ENCODE measurements at places on chromosomes 2 and 18. TPM values are rescaled to one million over a fixed set of nuclear protein-coding genes. Genes with fewer than 3 reads are reported as not detected.

The CLK1 gene
- total RNA-seq: 91.7 TPM

GRCh38 chr2:46334389-46335271 is 37.4 kb downstream of the EPAS1 start:
- H3K27ac ChIP-seq: peak overlapping the region; percentile 5
- H3K36me3 ChIP-seq: no peaks in the 10 kb centered on the region
- no peak for DNase-seq
- no peak overlapping the region for H3K4me3 ChIP-seq

- H3K4me3 ChIP-seq: no peak overlapping the region
- peaks cover 1% of the 10 kb centered on the region for H3K4me1 ChIP-seq
- DNase-seq: no peak
- H3K36me3 ChIP-seq: no peaks in the 10 kb centered on the region
- peaks cover 2% of the 10 kb centered on the region for H3K27me3 ChIP-seq
Observed at GRCh38 chr2:168796583-168797285, 5.7 kb upstream of the NOSTRIN start.

DNA sequence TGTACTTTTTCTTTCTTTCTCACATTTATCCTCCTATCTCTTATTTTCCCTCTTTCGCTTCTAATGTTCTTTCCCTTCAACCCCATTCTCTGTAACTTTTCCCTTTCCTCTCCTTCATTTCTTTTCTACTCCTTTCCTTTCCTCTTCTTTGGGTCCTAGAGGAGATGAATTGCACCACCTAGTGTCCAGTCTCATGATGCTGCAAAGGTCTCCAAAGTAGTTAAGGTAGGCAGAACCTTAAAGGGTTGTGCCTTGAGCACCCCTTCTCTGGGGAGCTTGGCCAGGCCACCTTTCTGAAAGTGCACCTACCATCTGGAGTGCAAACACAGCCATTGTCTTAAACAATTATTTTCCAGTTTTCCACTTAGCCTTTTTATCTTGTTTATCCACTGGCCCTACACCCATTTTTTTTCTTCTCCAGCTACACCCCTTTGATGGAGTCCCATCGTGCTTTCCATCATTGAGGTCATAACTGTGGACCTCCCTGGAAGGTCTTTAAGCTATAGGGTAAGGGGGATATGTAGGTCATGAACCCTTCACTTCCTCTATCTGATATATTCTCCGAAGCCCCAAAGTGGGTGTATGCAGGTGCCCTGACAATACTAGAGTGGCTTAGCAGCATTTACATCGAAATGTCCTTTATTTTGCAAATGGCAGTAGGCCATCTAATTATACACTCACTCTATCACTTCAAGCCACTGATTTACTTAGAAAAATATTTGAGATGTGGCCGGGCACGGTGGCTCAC is 155.9 kb downstream of the ESCO1 start:
- H3K36me3 ChIP-seq: no peaks in the 10 kb centered on the region
- H3K4me3 ChIP-seq: no peak overlapping the region
- H3K4me1 ChIP-seq: no peaks in the 10 kb centered on the region
- no peak overlapping the region for H3K27ac ChIP-seq

DNA sequence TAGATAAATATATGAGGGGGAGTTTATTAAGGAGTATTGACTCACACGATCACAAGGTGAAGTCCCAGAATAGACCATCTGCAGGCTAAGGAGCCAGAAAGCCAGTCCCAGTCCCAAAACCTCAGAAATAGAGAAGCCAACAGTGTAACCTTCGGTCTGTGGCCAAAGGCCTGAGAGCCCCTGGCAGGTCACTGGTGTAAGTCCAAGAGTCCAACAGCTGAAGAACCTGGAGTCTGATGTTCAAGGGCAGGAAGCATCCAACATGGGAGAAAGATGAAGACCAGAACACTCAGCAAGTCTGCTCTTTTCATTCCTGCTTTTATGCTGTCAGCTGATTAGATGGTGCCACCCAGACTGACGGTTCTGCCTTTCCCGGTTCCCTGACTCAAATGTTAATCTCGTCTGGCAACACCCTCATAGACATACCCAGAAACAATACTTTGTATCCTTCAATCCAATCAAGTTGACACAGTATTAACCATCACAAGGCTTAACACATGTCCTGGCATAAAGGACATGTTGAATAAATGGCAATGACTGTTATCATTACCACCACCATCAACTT is 56.7 kb downstream of the MAPK4 start:
- no peaks in the 10 kb centered on the region for H3K27me3 ChIP-seq
- no peaks in the 10 kb centered on the region for H3K36me3 ChIP-seq
- no peak overlapping the region for H3K4me3 ChIP-seq
- H3K27ac ChIP-seq: no peak overlapping the region
- DNase-seq: no peak

- peaks cover 17% of the 10 kb centered on the region for H3K36me3 ChIP-seq
- peaks cover 34% of the 10 kb centered on the region for H3K4me1 ChIP-seq
- H3K4me3 ChIP-seq: no peak overlapping the region
- no peak overlapping the region for H3K27ac ChIP-seq
Observed at GRCh38 chr2:121489284-121489683, 41.4 kb upstream of the RNU4ATAC start.

DNA sequence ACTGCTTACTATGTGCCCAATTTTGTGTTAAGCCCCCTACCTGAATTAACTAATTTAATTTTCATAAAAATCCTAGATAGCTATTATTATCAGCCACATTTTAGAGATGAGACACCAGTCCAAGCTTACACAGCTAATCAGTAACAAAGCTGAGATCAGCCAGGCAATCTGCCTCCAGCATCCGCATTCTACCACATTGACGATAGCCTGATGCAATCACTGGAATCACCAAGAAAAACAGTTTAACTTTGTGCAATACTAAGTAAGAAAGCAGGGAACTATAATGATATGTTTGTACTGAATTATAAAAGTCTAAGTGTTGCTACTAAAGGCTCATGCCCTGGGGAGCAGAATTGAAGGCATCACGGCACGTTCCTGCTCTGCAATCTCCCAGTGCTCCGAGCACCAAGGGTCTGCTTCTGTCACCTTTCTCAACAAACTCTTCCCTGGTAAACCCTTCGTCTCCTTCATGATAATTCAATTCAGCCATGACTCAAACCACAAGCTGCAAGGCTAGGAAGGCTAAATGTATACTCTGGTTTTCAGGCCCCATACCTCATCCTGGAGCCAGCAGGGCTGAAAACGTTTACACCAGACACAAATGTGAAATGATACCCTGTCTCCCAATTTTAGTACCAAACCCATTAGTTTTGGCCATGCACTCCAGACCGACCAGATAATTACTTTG is 19.4 kb downstream of the KANSL3 start:
- H3K4me3 ChIP-seq: no peak overlapping the region
- peaks cover 42% of the 10 kb centered on the region for H3K4me1 ChIP-seq
- no peaks in the 10 kb centered on the region for H3K27me3 ChIP-seq
- DNase-seq: no peak
- H3K27ac ChIP-seq: peak overlapping the region; percentile 2

GRCh38 chr2:54029721-54030395 is 59.1 kb upstream of the PSME4 start:
- no peak overlapping the region for H3K4me3 ChIP-seq
- no peak overlapping the region for H3K27ac ChIP-seq
- no peaks in the 10 kb centered on the region for H3K36me3 ChIP-seq
- no peak for DNase-seq

DNA sequence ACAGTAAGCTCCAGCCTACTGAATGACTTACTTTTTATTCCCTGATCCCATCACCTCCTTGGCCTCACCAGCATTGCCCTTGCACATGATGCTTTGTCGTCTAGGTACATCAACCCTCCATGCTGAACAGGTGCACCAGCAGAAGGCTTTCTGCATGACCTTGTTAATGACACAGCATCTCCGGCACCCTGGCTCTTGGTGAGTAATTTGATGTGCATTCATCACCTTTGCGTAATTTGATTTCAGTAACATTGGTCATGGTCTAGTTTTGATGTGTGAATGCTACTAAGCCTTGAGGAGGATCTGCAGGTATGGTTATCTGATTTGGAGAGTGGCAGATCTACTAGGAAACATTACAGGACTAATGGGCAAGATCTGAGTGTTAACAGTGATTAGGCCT is 103.6 kb downstream of the STK39 start:
- no peak overlapping the region for H3K4me3 ChIP-seq
- H3K27me3 ChIP-seq: no peaks in the 10 kb centered on the region
- H3K27ac ChIP-seq: no peak overlapping the region
- DNase-seq: no peak
- H3K4me1 ChIP-seq: no peaks in the 10 kb centered on the region

The SLC9A4 gene
- total RNA-seq: not detected

GRCh38 chr18:58800582-58800981 is 64.1 kb upstream of the ZNF532 start:
- no peaks in the 10 kb centered on the region for H3K36me3 ChIP-seq
- no peak for DNase-seq
- no peak overlapping the region for H3K27ac ChIP-seq
- H3K27me3 ChIP-seq: peaks cover 10% of the 10 kb centered on the region
- H3K4me1 ChIP-seq: no peaks in the 10 kb centered on the region
- no peak overlapping the region for H3K4me3 ChIP-seq

The IL36RN gene
- not detected for total RNA-seq

DNA sequence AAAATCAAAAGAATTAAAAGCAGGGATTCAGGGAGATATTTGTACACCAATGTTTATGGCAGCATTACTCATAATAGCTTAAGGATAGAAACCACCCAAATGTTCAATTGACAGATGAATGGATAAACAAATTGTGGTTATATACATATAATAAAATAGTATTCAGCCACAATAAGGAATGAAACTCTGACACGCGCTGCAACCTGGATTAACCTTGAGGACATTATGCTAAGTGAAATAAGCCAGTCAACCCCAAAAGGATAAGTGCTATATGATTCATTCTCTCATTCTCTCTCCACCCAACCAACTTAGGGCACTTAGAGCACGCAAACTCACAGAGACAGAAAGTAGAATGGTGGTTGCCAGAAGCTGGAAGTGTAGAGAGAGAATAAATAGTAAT is 216.8 kb upstream of the SLC14A2 start:
- H3K36me3 ChIP-seq: no peaks in the 10 kb centered on the region
- no peak overlapping the region for H3K4me3 ChIP-seq
- DNase-seq: no peak
- H3K4me1 ChIP-seq: no peaks in the 10 kb centered on the region
- H3K27me3 ChIP-seq: no peaks in the 10 kb centered on the region

- H3K27me3 ChIP-seq: no peaks in the 10 kb centered on the region
- peaks cover 48% of the 10 kb centered on the region for H3K36me3 ChIP-seq
- DNase-seq: no peak
- no peaks in the 10 kb centered on the region for H3K4me1 ChIP-seq
Observed at GRCh38 chr2:121451398-121451797, 79.3 kb upstream of the RNU4ATAC start.

DNA sequence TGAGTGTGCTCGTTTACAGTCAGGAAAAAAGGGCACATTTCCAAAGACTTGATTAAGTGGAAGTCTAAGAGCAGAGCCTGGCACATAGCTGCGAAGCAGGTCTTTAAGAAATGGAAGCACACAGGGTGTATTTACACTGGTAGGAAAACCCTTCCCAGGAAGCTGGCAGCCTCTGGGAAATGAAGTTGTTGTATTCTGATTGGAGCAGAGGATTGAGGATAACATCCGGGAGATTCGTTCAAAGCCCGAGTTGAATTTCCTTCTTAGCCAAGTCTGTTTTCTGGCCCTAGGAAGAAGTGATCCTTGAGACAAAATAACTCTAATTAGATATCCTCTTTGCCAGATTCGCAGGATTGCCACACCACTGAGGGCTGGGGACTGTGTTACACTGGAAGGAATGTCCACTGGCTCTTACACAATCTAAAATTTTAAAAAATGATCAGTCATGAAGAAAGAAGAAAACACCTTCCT is 75.9 kb downstream of the ITGB1BP1 start:
- H3K36me3 ChIP-seq: no peaks in the 10 kb centered on the region
- peaks cover 10% of the 10 kb centered on the region for H3K27me3 ChIP-seq
- no peak overlapping the region for H3K4me3 ChIP-seq
- H3K4me1 ChIP-seq: no peaks in the 10 kb centered on the region
- DNase-seq: no peak
- no peak overlapping the region for H3K27ac ChIP-seq

DNA sequence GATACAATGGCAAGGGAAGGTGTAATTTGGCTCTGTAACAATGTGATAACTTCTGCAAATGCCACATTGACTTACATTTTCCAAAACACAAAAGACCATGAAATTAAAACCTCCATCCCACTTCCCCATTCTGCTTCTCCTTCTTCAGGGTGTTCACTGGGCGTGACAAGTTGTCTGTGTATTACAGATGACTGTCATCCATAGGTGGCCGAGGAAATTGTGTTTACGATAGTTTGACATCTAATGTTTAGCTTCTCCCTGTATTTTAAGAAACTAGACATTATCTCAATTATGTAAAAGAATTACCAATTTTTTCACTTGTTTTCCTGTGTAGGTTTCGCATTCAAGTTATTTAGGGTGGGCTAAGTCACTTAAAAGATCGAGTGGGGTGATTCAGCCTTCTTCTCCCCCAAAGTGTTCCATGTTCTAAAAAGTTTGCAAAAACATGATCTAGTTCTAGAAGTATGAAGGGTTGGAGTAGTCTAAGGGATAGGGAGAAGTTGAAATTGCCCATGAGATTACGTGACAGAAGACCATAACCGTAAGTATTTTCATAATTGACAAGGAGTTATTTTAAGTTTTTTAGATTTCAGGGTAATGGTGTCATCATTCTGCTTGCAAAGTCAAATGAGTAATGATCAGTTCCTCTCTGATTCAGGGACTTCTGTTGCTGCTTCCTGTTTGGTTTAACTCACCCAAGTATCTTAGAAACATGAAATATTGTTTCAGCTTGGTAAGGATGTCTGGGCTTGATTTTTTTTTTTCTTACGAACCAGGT is 25.2 kb upstream of the CYTIP start:
- peaks cover 23% of the 10 kb centered on the region for H3K36me3 ChIP-seq
- no peaks in the 10 kb centered on the region for H3K27me3 ChIP-seq
- no peak for DNase-seq
- H3K4me1 ChIP-seq: peaks cover 90% of the 10 kb centered on the region
- peak overlapping the region; percentile 71 for H3K4me3 ChIP-seq

DNA sequence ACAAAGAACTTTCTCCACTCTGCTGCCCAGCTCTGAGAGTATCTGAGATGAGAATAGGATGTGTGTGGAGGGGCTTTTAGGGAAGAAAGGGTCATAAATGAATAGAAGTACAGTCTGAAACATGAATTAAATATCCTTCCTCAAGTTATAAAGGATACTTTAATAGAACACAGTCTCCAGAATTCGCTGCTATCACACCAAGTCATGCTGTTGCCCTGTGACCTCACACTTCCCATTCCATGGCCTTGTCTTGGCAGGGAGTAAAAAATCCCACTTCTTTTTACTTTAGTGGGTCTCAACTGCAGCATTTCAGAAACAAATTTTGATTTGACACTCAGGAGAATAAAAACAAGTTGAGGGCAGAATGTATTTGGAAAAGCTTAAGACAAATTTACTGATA is 3.8 kb upstream of the RPE start:
- H3K27me3 ChIP-seq: no peaks in the 10 kb centered on the region
- no peak overlapping the region for H3K27ac ChIP-seq
- no peak for DNase-seq

DNA sequence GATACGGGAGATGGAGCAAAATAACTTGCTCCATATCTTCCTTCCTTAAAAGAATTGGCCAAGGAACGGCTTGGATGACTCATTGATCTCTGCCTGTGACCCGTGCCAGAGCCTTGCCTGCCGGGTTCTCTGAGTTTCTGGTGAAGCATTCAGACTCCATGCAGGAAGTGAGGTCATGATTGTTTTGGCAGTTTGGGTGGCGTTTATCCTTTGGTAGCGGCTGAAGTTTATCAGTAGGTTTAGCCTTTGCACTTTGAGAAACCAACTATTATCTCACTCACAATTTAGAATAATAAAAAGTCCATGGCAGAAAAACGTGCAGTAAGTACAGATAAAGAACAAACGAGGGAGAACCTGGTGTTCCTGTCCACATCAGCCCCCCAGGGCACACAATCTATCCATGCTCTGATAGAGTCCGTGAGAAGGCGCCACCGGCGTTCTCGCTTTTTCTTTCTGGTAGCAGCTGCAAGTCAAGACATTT is 15.0 kb upstream of the CTAGE1 start:
- H3K27ac ChIP-seq: no peak overlapping the region
- no peak overlapping the region for H3K4me3 ChIP-seq
- DNase-seq: no peak
- H3K36me3 ChIP-seq: no peaks in the 10 kb centered on the region
- no peaks in the 10 kb centered on the region for H3K4me1 ChIP-seq
